Large intestine (tissue), 12 donors: ENCODE measurements at places on chromosomes 1 and 21. TPM values are rescaled to one million over a fixed set of nuclear protein-coding genes. Genes with fewer than 3 reads are reported as not detected.

Gene CELA3B
- 0.21 TPM for polyA plus RNA-seq

Gene TNFRSF1B
- 16.3 TPM for polyA plus RNA-seq

Gene PRKAA2
- 5.3 TPM for polyA plus RNA-seq

Gene LCE6A
- polyA plus RNA-seq: not detected

Gene KLHL17
- polyA plus RNA-seq: 6.8 TPM

Gene AGT
- polyA plus RNA-seq: 191 TPM

Gene RNU1-1
- 3.2 TPM for polyA plus RNA-seq

Gene ANKRD34A
- polyA plus RNA-seq: 0.79 TPM

Gene RAP1GAP
- polyA plus RNA-seq: 68.1 TPM

Gene FCRL2
- polyA plus RNA-seq: 0.15 TPM

Gene SLC1A7
- 0.40 TPM for polyA plus RNA-seq

DNA sequence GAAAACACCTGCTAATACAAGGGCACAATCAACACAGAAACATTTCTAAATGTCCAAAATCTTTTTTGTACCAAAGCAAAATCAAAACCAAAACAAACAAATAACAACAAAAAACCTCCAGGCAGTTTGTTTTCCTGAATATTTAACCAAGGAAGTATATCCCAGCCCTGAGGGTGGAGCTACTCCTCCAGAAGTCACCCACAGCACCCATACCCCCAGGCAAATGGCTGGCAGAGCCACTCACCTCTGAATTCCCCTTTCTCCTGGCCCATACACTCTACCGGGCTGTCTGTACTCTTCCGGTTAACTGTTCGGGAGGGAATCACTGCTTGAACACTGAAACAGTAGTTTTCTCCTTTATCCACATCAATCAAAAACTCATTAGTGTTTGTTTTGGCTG, 9.5 kb downstream of the F3 start:
- no peak for DNase-seq

DNA sequence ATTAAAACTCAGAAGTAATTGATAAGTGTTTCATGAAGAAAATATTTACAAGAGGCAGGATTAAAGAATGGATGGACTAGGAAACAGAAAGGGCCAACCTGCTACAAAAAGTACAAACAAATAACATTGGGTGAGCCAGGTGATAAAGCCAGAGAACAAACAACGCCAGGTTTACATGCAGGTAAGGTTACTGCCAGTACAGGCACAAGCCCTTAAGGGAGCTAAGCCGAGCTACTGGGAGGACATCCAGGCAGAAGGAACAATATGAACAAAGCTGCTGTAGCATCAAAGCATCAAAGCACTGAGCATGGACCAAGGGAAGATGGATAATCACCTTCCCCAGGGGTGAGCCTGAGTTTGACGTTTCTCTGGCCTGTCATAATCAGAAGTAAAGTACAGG, 380.7 kb downstream of the SEC16B start:
- DNase-seq: no peak

GRCh38 chr1:195754874-195755273, 853.4 kb downstream of the KCNT2 start:
- DNase-seq: no peak

- DNase-seq: no peak
Measured at GRCh38 chr1:16076865-16077238, 3.4 kb upstream of the FAM131C start.

DNA sequence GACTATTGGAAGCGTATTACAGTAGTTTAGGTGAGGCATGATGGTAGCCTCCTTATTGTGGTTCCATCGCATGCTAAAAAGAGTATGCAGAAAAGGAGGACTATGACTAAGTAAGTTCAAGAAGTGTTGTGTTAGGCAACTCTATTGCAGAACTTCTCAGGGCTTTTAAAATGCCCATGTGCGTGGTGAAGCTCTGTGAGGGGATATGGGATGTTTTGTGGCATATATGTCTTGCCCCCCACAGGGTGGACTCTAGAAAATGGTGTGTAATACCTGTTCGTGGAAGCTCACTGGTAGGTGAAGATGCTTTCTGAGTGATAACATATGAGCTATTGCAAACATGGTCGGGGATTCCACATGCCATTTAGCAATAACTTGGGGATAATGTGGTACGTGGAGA, 31.7 kb downstream of the MAN1A2 start:
- DNase-seq: no peak

DNA sequence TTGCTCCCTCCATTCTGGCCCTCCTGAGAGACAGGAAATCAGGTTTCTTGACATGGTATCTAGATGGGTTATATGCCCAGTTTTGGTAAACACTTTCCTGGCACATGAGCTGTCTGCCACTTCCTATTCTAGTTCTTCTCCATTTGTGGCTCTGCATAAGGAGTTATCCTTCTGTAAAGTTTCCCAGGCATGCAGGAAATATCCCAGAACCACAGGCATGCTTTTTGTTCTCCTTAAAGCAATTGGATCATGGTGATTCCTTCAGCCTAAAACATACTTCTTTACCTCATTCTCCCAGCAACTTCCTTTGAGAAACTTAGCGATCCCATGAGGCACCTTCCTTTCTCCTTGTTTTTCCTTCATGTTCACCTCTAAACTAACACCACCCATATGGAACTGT, 199.8 kb downstream of the CRB1 start:
- DNase-seq: no peak

DNA sequence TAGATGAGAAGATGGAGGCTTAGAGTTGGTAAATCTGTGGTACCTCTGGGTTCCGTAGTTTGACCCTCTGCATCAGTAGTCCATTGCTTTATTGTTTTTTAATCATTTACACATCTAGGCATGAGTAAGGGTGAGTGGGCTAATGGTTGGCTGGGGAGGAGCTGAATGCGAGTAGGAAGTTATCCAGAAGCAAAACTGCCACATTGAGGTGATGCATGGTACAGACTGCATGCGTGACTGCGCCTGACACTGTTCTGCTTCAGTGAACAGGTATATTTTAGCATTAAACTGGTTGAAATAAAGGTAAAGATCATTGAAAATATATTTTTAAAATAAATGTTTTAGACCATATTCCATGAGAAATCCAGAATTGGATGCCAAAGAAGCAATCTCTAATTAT, 4.4 kb downstream of the DNAJC16 start:
- DNase-seq: no peak

DNA sequence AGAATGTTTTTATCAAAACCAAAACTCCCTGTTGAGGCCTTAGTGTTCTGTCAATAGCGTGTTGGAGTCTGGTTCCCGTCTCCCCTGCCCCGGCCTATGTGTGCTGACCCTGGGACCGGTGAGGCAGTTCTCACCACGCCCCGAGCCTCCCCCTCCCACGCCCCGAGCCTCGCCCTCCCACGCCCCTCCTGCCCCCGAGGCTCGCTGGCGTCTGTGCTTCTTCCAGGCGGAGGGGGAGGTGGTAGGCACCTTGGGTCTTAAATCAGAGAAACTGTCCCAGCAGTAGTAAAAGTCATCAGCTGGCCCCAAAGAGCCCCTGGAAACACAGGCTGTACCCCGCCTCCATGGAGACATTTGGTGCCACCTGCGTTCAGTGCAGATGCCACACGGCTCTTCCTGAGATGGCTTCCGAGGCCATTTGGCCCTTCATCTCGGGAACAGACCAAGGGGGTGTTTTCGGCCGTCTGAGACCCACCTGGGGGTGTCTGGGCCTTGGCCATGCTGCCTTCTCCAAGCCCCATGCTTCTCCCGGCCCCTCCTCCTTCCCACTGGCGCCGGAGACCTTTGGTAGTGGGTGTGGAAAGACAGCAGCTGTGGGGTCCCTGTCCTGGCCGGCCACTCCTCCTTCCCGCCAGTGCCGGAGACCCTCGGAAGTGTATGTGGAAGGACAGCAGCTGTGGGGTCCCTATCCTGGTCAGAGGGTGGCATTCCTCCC, 44.7 kb downstream of the SKI start:
- DNase-seq: no peak

DNA sequence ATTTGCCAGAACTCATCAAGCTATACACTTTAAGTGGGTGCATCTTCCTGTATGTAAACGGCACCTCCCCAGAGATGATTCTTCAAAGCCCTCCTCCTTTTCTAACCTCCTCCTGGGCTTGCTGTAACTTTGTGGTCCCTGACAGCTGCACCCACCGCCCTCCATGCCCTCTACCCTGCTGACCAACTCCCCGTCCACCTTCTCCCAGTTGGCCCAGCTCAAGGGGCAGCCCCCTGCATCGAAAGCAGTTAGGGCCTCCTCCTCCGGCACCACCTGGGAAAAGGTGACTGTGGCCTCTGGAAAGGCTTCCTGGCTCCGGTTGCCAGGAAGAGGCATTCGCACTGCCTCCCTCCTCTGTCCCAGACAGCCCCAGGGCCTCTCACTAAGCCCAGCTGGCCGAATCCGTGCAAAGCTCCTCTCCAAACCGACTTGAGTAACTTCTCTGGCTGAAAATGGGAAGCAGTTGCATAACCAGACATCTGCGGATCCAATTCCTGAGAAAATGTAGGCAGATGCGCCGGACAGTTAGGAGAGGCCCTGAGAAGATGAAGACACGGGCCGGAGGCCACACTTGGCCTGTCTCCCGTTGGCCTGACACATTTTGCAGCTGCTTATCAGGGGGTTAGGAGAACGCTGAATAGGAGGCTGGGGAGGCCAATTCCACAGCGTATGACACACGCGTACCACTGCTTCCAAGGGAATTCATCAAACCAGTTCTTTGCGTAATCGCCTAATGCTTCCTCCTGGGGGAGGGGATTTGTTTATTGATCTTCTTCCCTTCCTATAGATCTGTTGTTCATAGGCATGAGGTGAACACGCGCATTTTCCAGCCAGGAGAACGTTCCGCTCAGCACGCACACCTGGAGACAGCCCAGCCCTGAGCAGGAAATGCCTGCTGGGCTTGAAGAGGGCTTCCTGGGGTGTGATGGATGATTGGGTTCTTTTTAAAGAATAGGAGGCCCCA, 48.7 kb upstream of the COL6A2 start:
- peak; percentile 75 for DNase-seq

GRCh38 chr1:94646141-94646643, 104.6 kb upstream of the F3 start:
- DNase-seq: no peak

DNA sequence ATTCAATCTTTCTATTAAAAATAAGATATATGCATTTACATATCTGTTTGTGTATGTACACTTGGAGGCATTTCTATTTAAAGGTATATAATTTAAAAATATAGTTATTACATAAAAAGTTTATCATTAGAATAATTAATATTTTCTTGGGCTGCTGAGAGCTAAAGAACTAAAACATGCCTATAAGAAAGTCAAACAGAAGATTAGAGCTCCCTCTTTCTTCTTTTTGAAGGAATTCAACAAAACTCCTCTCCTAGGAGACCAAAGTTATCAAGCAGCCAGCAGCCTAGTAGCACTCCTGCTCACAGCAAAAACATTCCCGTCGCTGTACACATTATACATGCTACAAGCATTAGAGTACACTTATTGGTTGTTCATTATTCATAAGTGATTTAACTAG, 216.4 kb downstream of the VAV3 start:
- peak; percentile 11 for DNase-seq

DNA sequence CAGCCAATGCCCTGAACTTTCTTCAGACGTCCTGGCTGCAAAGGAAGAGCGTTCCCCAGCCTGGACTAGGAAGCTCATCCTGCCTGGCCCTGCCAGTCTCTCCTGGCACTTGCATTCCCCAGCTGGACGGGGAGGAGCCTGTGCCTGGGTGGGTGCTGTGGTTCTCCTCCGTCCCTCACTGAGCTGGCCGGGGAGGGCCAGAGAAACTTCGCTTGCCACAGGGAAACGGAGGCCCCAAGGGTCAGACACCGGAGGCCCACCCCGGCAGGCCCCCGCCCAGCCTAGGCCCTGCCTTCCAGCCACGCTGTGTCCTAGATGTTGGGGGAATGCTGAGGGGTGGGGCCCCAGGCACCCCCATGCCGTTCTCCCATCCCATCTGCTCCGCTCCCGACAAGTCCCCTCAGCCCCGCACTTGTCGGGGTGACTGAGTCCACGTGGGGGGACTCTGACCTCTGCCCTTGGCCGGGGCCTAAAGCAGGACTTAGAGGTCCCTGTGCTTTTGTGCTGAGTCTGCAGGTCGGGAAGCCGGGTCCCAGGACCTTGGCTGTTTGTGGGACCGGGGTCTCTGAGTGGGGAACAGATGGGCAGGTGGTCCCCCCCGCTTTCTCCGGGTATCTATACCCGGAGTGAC, 4.8 kb downstream of the FTCD start:
- no peak for DNase-seq

GRCh38 chr1:19529664-19530063, 44.3 kb upstream of the CAPZB start:
- DNase-seq: no peak

DNA sequence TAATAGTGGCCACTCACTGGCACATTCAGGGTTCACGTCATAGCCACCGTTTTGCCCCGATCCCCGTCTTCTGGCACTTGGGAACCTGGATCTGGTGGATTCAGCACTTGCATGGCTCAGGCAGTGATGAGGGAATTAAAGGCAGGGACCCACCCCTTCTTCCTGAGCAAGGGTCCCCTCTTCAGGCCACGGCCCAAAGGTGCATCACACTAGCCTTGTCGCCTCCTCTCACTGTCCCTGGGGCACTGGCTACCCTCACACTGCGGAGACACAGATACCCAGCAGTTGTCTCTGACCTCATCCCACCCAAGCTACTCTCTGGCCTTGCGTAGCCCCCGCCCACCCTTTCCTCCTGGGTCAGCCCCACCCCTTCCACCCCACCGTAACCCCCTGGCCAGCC, 19.9 kb upstream of the LDLRAP1 start:
- no peak for DNase-seq

GRCh38 chr1:23759277-23759676, 16.0 kb downstream of the ELOA start:
- DNase-seq: no peak

GRCh38 chr1:38789498-38790169, 69.9 kb downstream of the RRAGC start:
- no peak for DNase-seq

- no peak for DNase-seq
Measured at GRCh38 chr1:108100148-108100547, 100.0 kb downstream of the SLC25A24 start.

- peak; percentile 40 for DNase-seq
Measured at GRCh38 chr1:163361123-163361934, 39.6 kb downstream of the NUF2 start.

- no peak for DNase-seq
Measured at GRCh38 chr1:85746777-85747176, 38.5 kb upstream of the ZNHIT6 start.

GRCh38 chr1:167152192-167152876, 58.5 kb downstream of the STYXL2 start:
- no peak for DNase-seq

GRCh38 chr1:37150986-37151385, 116.7 kb upstream of the GRIK3 start:
- no peak for DNase-seq

GRCh38 chr1:92934395-92935378, 26.6 kb downstream of the DIPK1A start:
- DNase-seq: peak; percentile 49

GRCh38 chr1:150976879-150977694, 2.5 kb upstream of the CERS2 start:
- DNase-seq: peak; percentile 93

DNA sequence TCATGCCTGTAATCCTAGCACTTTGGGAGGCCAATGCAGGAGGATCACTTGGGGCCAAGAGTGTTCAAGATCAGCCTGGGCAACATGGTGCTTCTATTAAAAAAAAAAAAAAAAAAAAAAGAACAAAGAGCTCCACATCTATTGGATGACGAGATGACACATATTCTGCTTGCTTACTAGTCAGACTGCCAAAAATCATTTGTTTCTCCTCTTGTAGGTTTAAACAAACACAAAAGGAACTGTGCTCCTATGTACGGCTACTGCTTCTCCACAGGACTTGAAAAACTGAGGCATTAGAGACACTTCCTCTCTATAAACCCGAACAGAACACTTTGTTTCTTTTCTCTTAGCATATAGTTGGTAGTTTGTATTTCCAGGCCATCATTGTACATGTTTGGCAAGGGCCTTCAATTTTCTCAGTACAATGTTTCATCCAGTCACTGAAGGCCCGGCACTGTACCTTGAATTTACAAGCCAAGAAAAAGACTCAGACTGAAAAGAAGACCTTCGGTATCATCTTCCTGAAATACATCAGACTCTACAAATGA, 6.0 kb downstream of the TRIT1 start:
- no peak for DNase-seq
